Activated naive CD8-positive, alpha-beta T cell treated with anti-CD3 and anti-CD28 coated beads, Interleukin-2, amount 50 U/mL, for 16 hours (primary cell): ENCODE measurements at places on chromosomes 7 and 10.

- no peak for DNase-seq
These were observed 517.4 kb upstream of the MKI67 start for GRCh38 chr10:128643658-128644057.

DNA sequence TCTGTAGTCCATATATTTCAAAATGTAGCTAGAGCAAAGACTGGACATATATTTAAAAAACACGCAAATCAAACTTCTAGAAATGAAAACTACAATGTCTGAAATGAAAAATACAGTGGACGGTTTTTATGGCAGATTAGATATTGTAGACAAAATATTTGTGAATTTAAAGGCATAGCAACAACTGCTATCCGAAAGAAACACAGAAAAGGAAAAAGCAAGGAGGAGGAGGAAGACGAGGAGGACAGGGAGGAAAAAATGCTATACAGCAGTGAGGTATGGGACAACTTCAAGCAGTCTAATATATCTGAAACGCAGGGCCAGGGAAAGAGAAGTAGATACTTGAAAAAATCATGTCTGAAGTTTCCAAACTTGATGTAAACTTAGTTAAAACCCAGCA lies 13.3 kb downstream of the WASL start:
- DNase-seq, result no peak

DNA sequence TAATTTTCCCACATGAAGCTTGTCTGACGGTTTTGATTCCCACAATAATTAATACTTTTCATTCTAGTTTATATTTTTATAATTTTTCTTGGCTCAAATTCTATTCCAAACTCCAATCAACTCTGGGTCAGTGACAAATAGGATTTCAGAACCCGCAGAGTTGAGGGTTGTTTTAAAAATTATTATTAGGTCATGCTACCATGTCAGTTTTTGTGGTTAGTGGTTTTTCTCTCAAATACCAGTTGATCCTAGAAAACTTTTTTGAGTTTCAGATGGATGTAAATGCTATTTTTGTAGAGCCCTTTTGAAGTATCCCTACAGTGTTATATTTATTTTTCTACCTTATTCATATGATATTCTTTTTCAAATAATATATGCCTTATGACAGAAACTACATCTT lies 237.4 kb downstream of the SEMA3D start:
- no peak for DNase-seq

DNA sequence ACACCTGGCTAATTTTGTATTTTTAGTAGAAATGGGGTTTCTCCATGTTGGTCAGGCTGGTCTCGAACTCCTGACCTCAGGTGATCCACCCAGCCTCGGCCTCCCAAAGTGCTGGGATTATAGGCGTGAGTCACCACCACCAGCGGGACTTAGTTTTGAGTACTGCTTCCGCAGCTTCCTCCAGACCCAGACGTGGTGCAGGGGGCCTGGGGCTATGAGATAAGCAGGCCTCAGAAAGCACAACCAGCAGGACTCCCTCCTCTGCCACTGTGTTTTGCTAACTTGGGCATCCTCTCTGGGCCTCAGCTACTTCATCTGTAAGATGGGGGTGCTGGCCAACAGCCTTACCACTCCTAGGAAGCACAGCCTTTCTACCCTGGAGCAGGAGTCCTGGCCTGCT lies 37.8 kb downstream of the GOLGA7B start:
- DNase-seq, result no peak

- no peak for DNase-seq
These were observed 483.9 kb downstream of the SH2D4B start for GRCh38 chr10:81021428-81022129.

GRCh38 chr10:58742141-58742540 lies 229.5 kb downstream of the BICC1 start:
- DNase-seq, result no peak
